ENCODE measurements at places on chromosomes 4 and X.

- DNase-seq = no peak
Observed at GRCh38 chr4:107654694-107655093, 65.3 kb downstream of the PAPSS1 start.

DNA sequence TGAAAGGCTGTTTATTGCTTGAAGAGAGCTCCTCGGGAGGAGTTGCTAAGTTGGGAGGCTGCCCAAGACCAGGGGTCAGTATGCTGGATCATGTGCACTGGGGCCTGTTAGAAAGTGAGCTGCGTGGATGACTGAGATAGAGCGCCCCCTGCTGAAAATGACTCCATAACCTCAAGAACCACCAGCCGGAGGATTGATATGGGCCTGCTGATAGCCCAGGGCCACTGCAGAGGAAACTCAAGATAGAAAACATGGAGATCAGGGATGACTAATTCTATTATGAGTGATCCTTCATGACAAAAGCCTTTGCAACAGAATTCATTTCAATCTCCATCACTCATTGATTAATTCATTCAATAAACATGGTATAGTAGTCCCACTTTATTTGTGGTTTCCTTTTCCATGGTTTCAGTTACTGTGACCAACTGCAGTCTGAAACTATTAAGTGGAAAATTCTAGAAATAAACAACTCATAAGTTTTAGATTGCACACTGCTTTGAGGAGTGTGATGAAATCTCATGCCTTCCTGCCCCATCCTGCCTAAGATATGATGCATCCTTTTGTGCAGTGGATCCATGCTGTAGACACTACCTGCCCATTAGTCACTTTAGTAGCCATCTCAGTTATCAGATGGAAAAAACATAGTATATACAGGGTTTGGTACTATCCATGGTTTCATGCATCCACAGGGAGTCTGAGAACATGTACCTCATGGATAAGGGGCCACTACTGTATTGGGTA lies 126.7 kb upstream of the MBNL3 start:
- DNase-seq = peak; percentile 13

DNA sequence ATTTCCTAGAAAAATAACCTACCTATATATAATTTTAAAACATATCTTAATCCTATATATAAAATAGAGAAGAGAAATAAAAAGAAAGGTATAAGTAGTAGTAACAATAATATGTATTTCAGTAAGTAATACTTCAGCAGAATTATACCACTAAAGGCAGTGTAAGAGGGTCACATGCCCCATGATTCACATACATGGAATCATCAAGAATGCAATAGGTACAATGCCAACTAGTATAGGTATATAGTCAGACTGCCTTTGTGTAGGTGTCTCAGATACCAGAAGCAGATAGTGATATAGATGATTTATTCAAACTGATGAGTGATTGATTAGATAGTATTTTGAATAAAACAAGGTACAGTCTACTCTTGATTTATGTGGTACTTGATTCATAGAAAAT lies 9.4 kb downstream of the AIMP1 start:
- DNase-seq = no peak

DNA sequence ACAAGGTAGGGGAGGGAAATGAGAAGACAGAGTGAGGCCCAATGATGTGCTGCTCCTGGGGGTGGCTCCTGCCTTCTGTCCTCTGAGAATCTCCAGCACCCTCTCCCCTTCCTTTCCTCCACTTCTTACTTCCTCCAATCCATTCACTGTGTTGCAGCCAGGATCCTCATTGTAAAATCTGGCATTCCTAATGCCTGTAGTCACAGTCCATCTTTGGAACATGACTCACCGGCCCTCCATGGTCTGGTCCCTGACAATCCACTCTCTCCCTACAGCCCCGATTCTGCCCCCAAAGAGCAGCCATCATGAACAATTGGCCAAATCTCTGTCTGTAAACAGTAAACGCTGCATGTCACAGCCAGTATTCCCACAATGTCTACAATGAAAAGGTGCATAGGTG lies 72.9 kb downstream of the CLNK start:
- DNase-seq = no peak

- DNase-seq = no peak
Observed at GRCh38 chr4:27881705-27882104, 1021.1 kb downstream of the STIM2 start.
